CD4-positive, alpha-beta T cell treated with Interleukin-17A for 1 hour (primary cell): ENCODE measurements at places on chromosomes 4 and X.
A peak's percentile ranks its signal among the peaks of the same experiment; 100 is the strongest.

DNA sequence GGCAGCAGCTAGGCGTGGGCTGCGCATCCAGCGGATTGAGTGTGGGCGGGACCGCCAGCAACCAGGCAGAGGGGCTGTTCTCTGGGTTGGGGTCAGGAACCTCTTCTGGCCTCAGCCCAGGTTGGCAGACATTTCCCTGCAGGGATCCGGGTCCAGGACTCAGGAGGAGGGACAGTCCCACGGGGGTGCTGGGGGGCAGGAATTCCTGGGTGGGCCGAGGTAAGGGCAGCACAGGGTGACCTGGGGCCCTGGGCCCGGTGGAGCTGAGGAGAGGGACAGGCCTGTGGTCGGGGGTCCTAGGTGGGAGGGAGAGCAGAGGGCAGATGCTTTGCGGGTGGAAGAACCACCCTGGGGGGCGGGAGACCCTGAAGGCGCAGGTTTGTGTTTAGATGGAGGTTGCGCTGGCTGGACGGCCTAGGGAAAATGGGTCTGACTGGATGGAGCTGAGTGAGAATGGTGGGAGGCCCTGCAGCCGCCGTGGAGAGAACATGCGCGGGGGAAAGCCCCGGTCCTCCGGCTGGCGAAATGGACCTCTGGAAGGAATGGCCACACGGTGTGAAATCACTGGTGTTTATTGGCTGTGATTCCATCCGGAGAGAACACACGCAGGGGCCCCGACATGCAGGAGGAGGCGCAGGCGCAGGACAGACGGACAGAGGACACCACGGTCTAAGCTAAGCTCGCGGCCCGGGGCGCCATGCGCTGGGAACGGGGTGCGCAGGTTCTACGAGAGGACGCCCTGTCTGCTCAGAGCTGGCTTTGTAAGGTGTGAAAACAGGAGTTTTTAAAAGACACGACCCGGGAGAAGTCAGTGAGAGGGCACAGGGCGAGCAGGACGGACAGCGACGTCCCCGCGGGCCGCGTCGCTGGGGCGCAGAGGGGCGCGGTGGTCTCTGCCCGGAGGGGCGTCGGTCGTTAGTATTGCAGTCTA lies 41.3 kb downstream of the CPLX1 start:
- no peak for DNase-seq

DNA sequence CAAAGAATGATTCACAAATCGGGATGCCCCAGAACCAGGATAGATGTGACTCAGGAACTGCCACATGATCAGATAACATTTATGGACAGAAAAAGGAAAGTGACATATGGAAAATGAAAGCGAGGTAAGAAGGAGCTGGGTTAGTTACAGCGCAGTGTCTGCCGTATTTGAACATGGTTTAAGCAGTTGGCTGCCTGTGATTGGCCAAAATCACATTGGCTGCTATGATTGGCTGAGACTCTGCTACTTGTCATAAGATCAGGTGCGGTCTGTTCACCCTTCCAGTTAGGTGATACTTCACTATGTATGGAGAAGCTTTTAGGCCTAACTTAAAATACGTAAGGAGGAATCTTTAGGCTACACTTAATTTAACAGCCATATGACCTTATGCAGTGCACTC lies 322.7 kb upstream of the HAND2 start:
- no peak for DNase-seq

GRCh38 chr4:17809667-17810066 lies 890 bp downstream of the DCAF16 start:
- peak; percentile 28 for DNase-seq

GRCh38 chr4:151355155-151355554 lies 29.8 kb upstream of the SH3D19 start:
- DNase-seq: no peak

DNA sequence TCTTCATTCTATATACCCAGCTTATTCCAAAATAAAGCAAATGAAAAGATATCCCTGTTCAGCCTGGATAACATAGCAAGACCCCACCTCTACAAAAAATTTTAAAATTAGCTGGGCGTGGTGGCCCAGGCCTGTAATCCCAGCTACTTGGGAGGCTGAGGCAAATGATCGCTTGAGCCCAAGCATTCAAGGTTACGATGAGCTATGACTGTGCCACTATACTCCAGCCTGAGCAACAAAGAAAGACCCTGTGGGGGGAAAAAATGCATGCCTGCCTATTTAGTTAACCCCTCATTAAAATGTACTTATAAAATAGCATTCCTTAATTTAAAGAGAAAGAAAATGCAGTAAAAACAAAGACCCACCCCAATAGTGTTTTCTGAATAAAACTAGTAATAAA lies 9.3 kb downstream of the PRSS12 start:
- no peak for DNase-seq

- no peak for DNase-seq
These were observed 38.0 kb downstream of the MANBA start for GRCh38 chr4:102722740-102723139.

GRCh38 chr4:52592287-52592686 lies 66.8 kb downstream of the USP46 start:
- no peak for DNase-seq

- DNase-seq: no peak
These were observed 71.1 kb upstream of the PPP3CA start for GRCh38 chr4:101418466-101418865.

GRCh38 chrX:72176981-72177380 lies 4.6 kb upstream of the PIN4 start:
- DNase-seq: no peak

DNA sequence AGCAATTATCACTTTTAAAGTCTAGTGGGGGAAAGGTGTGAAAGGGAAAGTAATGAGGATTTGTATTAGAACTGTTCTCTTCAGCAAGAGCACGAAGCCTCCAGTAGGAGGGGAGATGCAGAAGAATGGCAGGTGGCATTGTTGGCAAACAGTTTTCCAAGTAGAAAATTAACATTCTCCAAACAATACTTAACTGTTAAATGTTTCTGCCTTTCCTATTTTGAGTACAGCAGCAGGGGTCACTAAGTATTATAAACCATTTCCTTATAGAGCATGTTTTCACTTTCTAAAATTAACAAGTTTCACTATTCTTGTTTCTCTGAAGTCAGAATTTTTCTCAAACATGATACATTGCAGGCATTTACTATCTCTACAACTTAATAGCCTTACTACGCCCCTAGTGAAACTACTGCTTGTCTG lies 58.7 kb downstream of the LEF1 start:
- no peak for DNase-seq
